ENCODE measurements at places on chromosomes 16 and 17. TPM values are rescaled to one million over a fixed set of nuclear protein-coding genes. Genes with fewer than 3 reads are reported as not detected.
A peak's percentile ranks its signal among the peaks of the same experiment; 100 is the strongest.

DNA sequence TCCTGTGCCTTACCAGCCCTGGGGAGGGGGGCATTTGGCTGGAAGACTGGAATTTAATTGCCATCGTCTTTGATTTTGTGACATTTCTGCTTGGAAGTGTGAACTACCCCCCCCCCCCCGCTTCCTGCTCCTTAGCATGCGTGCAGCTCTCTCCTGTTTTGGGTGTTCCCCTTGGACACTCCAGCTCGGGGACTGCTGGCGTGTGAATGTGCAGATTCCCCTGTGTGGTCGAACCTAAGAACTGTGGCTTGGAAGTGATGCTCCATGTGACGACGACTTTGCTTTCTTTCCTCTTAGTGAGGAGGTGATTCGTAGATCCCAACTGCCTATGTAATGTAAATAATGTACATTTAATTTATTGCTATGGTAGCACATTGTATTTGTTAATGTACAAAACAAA, 26.1 kb downstream of the OR1D5 start:
- no peak for DNase-seq
- no peaks in the 10 kb centered on the region for H3K27me3 ChIP-seq
- no peak overlapping the region for H3K4me3 ChIP-seq
- H3K27ac ChIP-seq: no peak overlapping the region
- H3K36me3 ChIP-seq: no peaks in the 10 kb centered on the region

GRCh38 chr17:58786586-58787295, 31.1 kb downstream of the PPM1E start:
- no peak for DNase-seq
- H3K4me1 ChIP-seq: no peaks in the 10 kb centered on the region
- H3K36me3 ChIP-seq: no peaks in the 10 kb centered on the region
- no peaks in the 10 kb centered on the region for H3K27me3 ChIP-seq
- no peak overlapping the region for H3K4me3 ChIP-seq

- peaks cover 43% of the 10 kb centered on the region for H3K27me3 ChIP-seq
- H3K4me3 ChIP-seq: peak overlapping the region; percentile 62
- no peaks in the 10 kb centered on the region for H3K36me3 ChIP-seq
- peaks cover 11% of the 10 kb centered on the region for H3K4me1 ChIP-seq
- no peak overlapping the region for H3K27ac ChIP-seq
Observed at GRCh38 chr17:79778504-79779083, 646 bp downstream of the CBX2 start.

DNA sequence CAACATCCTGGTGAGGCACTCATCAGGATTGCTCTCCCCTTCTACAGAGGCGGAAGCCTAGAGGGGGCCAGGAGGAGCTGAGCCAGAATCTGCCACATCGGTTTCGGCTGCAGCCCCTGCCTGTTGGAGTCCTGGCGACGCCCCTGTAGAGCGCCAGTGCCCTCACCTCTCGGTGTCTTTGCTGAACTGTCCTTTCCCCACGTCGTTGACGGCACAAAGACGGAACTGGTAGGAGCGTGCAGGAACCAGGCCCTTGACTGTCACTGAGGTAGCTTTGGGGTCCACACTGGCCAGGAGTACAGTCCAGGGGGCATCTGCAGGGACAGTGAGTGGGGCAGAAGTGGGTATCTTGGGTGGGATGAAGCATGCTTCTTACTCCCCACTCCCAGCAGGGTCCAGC, 110.3 kb upstream of the CDC42EP4 start:
- no peak overlapping the region for H3K27ac ChIP-seq
- no peaks in the 10 kb centered on the region for H3K27me3 ChIP-seq
- no peaks in the 10 kb centered on the region for H3K4me1 ChIP-seq
- H3K4me3 ChIP-seq: no peak overlapping the region

- H3K4me1 ChIP-seq: peaks cover 9% of the 10 kb centered on the region
- H3K36me3 ChIP-seq: no peaks in the 10 kb centered on the region
- H3K4me3 ChIP-seq: no peak overlapping the region
- peak; percentile 64 for DNase-seq
- no peak overlapping the region for H3K27ac ChIP-seq
- H3K27me3 ChIP-seq: no peaks in the 10 kb centered on the region
Observed at GRCh38 chr16:2486645-2487516, 12.0 kb downstream of the TBC1D24 start.

DNA sequence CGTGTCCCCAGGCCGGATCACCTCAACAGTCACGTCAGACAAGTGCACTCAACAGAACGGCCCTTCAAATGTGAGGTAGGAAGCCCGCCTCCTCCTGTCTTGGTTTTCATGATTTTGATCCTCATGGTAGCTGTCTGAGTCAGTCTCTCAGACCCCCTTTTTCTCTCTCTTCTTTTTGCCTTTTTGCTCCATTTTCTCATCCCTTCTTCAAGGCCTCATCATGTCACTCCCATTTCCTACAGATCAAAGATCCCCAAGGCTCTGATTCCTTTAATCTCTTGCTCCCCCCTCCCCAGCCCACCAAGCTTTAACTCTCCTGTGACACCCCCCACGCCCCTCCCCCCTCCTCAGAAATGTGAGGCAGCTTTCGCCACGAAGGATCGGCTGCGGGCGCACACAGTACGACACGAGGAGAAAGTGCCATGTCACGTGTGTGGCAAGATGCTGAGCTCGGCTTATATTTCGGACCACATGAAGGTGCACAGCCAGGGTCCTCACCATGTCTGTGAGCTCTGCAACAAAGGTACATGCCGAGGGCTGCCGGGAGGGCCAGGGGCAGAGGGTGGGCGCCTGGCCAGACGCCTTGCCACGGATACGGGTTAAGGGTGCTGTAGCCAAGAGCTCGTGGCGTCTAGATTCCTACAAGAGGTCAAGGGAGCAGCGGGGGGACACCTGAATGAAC, 2.0 kb downstream of the MAZ start:
- no peaks in the 10 kb centered on the region for H3K36me3 ChIP-seq
- peak overlapping the region; percentile 48 for H3K4me3 ChIP-seq

- DNase-seq: no peak
- no peak overlapping the region for H3K27ac ChIP-seq
- no peaks in the 10 kb centered on the region for H3K36me3 ChIP-seq
- no peaks in the 10 kb centered on the region for H3K4me1 ChIP-seq
- H3K4me3 ChIP-seq: no peak overlapping the region
Observed at GRCh38 chr17:82786427-82786826, 34.6 kb downstream of the TBCD start.

DNA sequence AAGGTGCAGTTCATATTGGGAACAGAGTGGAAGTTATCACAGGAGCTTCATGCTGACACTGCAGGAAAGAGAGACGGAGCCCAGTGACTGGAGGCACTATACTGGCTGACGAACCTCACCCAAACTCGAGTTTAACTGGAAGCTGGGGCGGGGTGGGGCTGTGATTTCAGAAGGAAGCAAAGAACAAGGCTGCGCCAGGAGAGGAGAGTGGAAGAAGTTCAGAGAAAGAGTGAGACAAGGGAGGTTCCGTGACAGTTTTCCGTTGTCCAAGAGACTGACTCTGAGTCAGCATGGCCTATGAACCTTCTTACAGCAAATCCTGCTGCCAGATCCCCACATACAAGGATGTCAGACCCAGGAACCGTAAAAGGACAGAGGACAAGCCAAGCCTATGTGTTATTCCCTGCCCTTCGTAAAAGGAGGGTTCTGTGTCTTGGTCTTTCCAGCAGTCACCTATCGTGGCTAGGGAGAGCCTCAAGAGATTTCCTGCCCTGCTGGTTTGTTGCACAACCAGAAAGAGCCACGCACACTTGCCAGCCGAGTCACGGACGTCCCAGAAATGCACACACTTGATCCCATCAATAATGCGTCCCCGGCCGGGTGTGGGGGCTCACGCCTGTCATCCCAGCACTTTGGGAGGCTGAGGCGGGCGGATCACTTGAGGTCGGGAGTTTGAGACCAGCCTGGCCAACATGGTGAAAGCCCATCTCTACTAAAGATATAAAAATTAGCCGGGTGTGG, 5.1 kb downstream of the PITPNA start:
- peaks cover 11% of the 10 kb centered on the region for H3K4me1 ChIP-seq
- H3K36me3 ChIP-seq: no peaks in the 10 kb centered on the region
- H3K27me3 ChIP-seq: no peaks in the 10 kb centered on the region

DNA sequence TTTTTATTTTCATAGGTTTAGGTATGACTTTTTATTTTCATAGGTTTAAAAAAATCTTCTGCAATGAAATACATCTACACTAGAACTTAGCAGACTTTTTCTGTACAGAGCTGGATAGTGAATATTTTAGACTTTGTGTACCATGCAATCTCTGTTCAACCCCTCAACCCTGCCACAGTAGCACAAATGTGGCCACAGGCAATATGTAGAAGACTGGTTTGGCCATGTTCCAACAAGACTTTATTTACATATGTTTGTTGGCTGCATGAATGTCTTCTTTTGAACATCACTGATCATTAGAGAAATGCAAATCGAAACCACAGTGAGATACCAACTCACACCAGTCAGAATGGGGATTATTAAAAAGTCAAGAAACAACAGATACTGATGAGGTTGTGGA, 229.2 kb downstream of the SHISA9 start:
- no peaks in the 10 kb centered on the region for H3K36me3 ChIP-seq
- no peak for DNase-seq
- H3K4me3 ChIP-seq: no peak overlapping the region
- H3K4me1 ChIP-seq: no peaks in the 10 kb centered on the region
- H3K27ac ChIP-seq: no peak overlapping the region
- H3K27me3 ChIP-seq: no peaks in the 10 kb centered on the region

SMPD3 gene
- 71.1 TPM for total RNA-seq

CBX2 gene
- 2.1 TPM for total RNA-seq

CLEC19A gene
- not detected for total RNA-seq

PLD6 gene
- 1.4 TPM for total RNA-seq
